ENCODE measurements at places on chromosomes 1 and 21.

DNA sequence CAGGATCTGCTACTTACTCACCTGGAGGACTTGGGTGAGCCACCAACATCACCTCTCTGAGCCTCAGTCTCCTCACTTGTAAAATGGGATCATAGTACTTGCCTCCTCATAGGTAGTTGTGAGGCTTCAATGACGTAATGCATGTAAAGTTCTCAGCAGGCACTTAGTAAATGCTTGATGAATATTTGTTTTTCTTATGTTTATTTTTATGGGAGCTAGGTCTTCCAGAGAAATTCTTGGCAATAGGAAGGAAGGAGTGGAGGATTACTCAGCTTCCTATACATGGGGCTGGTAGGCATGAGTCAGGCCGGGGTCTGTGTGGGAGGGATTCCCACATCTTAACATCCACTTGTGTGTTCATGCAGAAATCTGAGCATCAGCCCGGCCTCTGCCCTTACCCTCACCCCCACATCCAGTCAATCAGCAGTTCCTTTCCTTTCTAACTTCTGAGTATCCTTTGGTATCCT is 95.4 kb upstream of the USP24 start:
- peak; percentile 68 for DNase-seq

- no peak for DNase-seq
These were observed 202.2 kb upstream of the KIAA0040 start for GRCh38 chr1:175394739-175395138.

DNA sequence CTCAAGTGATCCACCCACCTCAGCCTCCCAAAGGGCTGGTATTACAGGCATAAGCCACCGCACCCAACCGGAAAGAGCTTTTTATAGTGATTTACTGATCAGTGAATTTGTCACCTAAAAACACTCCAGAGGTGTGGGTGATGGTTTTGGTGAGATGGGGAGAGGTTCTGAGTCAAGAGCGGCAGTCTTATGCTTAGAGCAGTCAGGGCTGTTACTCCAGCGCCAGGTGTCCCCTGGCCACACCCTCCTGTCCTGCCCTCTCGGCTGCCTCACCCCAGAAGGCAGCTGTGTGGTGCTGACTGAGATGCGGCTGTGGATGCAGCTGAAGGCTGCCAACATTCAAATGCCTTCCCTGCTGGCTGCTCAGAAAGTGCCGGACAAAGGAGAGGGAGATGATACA is 94.5 kb upstream of the LPGAT1 start:
- DNase-seq, result no peak

DNA sequence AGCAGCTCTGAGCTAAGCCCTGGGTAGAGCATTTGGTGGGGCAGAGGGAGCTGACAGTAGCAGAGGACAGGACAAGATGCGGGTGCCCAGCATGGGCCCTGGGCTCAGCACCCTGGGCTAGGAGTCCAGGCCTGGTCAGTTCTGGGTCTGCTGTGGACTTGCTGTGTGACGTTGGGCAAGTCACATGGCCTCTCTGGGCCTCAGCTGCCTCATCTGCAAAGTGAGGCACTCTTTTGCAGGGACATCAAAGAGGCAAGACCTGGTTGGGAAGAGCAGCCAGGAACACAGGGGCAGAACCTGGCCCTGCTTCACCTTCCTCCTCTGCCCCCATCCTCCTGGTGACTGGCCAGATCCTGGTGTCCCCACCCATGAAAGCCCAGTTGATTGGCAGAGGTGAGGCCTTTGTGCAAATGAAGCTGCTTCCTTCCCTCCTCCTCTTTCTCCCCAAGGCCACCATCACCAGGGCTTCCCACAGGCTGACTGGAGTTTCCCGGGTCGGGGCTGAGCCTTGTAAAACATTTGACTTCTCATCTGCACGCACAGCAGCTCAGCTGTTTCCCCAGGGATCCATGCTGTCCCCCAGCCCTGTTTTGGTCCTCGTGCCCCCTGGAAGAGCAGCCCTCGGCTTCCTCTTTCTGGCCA is 350.5 kb downstream of the MATN1 start:
- no peak for DNase-seq

- DNase-seq, result no peak
These were observed 1.9 kb downstream of the ETV3L start for GRCh38 chr1:157097692-157098091.

- DNase-seq, result no peak
These were observed 262.3 kb upstream of the BRINP3 start for GRCh38 chr1:190739926-190740325.

DNA sequence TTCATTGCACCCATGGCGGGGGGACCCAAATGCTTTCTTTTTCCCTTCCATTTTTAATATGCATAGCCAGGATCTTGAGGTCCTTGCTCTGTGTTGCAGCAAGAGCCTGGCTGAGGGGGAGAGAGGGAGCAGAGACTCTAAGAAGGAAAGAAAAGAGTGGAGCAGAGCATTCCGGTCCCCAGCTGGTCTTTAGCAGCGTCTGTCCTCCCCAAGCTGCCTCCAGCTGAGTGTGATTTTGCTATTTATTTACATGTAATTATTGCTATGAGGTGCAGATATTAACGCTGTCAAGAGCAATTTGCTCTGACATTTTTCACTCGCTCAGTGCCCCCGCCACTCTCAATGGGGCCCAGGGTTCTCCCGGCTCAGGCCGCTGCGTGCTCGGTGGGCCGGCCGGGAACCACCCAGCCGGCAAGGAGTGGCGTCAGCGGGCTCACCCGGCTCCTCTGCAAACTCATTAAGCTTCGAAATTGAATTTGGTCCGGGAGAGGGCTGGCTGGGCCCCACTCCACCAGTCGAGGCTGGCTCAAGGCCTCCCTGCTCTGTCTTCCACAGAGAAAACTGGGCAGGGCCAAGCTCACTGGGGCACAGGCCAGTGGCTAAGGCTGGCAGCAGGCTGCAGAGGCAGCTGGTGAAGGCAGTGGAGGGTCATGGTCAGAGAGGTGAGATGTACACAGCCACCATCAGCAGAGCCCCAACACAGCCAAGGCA is 93.2 kb downstream of the PAX7 start:
- DNase-seq, result no peak

DNA sequence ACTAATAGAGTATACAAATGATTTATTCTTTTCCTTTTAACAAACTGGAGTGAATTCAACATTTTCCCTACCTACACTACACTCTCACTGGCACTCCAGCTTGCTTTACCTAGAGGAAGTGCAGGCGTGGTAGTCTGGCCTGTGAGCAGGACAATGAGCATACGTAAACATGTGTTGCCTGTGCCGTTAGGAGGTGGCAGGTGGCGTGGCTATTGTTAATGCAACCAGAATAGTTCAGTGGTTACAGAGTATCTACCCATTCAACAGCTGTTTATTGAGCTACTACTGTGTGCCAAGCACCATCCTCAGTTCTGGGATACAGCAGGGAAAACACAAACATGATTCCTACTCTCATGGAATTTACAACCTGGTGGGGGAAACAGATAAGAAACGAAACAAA is 299.7 kb upstream of the KAZN start:
- no peak for DNase-seq

GRCh38 chr1:31238986-31239613 is 587 bp downstream of the NKAIN1 start:
- DNase-seq, result no peak

DNA sequence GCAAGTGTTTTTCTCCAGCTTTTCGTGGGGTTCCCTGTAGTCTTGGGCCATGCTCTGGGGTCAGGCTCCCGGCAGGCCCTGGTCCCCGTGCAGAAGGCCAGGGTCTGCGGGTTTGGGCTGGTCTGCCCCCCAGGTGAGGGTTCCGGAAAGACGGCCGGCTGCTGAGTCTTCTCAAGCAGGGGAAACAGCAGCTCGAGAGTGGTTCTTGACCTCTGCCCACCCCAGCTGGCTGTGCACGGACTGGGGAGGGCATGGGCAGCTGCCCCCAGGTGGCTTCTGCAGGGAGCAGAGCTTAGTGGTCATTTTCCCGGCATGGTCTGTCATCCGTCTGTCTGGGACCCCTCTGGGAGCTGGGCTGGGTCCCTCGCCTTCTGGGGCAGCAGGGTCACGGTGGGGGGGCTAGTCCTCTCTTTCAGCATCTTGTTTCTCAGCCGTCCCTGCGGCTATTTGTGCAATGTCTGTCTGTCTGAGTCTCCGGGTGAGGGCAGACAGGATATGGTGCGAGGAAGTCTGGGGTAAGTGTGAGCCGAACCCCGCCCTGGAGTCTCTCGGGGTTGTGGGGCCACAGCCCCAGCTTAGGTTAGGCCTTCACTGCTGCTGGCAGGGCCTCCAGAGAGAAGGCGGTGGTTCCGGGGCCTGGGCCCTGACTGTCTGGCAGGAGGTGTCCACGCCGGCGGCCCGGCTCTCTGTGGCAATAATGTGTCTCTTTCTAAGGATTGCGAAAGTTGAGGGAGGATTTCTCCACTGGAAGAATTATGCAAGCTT is 6.1 kb downstream of the SKI start:
- no peak for DNase-seq

DNA sequence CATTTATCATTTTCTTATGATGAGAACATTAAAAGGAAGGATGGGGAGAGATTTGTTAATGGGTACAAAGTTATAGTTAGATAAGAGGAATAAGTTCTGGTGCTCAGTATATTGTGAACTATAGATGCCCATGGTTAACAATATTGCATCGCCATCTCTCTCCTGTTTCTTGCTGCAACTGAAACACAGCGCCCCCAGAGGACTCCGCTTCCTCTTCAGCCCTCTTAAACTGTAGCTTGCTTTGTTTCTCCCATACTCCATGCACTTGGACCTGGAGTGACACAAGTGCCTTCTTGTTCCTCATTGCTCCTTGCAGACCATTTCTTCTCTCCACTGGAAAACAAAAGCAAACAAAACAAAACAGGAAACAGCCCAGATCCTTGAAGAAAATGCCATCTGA is 70.1 kb upstream of the NTPCR start:
- peak; percentile 26 for DNase-seq

- no peak for DNase-seq
These were observed 148.1 kb downstream of the FGGY start for GRCh38 chr1:59445040-59445439.

- DNase-seq, result peak; percentile 62
These were observed 17.2 kb upstream of the RLF start for GRCh38 chr1:40143891-40144575.

GRCh38 chr1:176656257-176656995 is 193.5 kb downstream of the PAPPA2 start:
- DNase-seq, result peak; percentile 75

DNA sequence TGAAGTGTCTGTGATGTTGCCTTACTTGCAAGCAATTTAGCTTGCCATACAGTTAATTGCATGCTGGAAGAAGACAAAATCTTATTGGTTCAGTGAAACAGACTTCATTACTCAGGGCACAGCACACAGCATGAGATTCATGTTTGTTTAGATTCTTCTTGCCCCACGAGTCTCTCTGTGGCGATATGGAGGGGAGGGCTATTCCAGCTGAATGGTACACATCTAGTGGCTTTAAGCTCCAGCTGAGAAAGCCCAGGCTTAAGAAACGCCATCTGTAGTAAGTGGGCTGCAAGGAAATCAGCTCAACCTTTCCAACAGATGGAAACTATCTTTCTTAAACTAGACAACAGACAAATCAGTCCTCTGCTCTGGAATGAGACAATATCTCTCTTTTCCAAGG is 1022.0 kb downstream of the NCAM2 start:
- DNase-seq, result no peak

DNA sequence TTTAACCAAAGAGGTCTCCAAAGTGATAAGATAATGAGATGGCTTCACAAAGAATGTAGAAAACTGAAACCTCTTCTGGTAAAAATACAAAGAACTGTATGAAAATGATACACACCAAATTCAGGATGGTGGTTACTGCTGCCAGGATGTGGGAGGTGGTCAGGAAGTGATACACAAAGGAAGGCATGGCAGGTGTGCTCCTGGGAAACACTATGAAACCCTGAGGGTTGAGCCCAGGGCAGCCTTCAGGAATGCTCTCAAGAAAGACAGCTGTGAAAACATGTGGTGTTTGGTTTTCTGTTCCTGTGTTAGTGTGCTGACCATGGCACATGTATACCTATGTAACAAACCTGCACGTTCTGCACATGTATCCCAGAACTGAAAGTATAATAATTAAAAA is 109.3 kb downstream of the NTNG1 start:
- no peak for DNase-seq

DNA sequence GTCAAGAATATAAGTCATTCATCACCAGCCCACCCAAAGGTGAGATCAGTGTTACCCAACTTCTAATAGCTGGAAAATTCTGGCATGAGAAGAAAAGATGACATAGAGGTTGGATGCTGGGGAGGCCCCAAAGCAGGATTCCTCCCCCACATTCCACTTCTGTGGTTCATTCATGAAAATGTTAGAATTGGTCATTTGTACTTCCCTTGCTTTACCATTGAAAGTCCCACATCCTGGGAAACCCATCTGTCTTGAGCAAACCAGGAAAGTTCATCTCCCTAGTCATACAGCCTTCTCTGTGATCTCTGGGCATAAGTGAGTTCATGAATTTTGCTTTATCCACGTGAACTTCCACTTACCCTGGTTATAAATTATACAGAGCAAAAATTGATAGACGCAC is 66.8 kb downstream of the SERINC2 start:
- no peak for DNase-seq

GRCh38 chr21:44708866-44709425 is 2.4 kb downstream of the TSPEAR start:
- DNase-seq, result no peak

GRCh38 chr1:110582378-110582777 is 23.8 kb downstream of the KCNA2 start:
- DNase-seq, result no peak

DNA sequence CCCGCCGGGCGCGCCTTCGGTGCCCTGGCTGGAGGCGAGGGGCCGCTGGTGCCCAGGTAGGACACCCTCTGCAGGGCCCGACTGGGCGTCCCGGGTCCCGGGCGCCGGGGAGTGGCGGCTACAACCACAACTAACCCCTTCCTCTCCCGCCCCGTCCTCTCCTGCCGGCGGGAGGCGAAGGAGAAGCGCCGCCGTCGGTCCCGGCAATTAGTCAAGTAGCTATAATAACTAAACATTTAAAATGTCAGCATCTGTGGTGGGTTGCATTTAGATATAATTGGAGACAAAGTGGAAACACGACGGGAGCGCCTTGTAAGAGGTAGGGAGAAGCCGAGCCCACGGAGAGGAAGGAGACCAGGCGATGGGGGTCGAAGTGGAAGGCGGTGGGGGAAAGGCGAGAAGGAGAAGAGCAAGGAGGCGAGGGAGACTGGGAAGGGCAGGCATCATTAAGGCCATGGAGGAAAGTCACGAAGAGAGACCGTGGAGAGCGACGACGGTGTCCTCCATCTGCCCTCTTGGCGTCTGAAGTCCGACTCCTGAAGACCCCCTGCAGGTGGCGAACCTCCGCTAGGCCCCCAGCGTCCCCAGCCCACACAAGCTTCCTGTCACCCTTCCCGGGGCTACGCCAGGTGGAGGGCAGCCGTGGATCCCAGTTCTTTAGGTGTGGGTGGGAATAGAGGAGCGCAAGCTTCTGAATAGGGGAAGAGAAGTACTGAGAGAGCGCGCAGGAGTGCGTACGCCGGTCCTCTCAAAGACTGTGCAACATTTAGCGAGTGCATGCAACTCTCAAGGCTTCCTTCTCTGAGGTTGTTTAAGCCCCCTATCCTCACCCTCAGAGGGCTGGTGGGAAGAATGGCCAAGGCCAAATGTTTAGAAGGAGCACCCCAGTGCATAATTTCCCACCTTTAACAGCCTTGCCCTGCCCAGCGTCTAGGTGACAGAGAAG is 1.6 kb downstream of the CNIH3 start:
- no peak for DNase-seq

GRCh38 chr1:13628711-13629110 is 45.1 kb downstream of the PDPN start:
- DNase-seq, result no peak

- DNase-seq, result peak; percentile 32
These were observed 464.9 kb downstream of the CAMTA1 start for GRCh38 chr1:7250176-7250575.

Measured in ACHN (cell line).